Activated CD8-positive, alpha-beta memory T cell treated with anti-CD3 and anti-CD28 coated beads, Interleukin-2, amount 50 U/mL, for 4 hours (primary cell): ENCODE measurements at places on chromosomes 7 and 10.

- no peak for DNase-seq
Measured at GRCh38 chr10:88992921-88993524, 2.4 kb downstream of the FAS start.

DNA sequence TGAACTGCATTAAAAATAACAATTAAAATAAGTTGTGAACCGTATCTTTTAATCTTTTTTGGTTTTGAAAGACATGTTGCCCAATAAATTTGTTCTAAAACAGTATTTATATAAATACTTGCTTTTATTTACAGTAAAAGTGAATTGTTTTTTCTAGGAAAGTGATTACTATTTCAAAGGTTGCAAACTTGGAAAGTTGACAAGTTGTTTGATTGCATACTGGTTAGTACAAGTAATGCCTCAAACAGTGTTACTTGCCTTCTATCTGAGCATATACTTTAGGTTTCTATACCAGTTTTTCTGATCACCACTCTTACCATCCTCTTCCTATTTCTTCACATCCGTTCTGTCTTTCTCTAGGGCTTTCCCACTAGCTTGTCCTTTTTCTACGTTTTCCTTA is 212.6 kb downstream of the FOXP2 start:
- DNase-seq: no peak

GRCh38 chr10:22737587-22737986 is 23.2 kb upstream of the PIP4K2A start:
- no peak for DNase-seq

- DNase-seq: no peak
Measured at GRCh38 chr10:47372726-47373125, 11.4 kb downstream of the ZNF488 start.

DNA sequence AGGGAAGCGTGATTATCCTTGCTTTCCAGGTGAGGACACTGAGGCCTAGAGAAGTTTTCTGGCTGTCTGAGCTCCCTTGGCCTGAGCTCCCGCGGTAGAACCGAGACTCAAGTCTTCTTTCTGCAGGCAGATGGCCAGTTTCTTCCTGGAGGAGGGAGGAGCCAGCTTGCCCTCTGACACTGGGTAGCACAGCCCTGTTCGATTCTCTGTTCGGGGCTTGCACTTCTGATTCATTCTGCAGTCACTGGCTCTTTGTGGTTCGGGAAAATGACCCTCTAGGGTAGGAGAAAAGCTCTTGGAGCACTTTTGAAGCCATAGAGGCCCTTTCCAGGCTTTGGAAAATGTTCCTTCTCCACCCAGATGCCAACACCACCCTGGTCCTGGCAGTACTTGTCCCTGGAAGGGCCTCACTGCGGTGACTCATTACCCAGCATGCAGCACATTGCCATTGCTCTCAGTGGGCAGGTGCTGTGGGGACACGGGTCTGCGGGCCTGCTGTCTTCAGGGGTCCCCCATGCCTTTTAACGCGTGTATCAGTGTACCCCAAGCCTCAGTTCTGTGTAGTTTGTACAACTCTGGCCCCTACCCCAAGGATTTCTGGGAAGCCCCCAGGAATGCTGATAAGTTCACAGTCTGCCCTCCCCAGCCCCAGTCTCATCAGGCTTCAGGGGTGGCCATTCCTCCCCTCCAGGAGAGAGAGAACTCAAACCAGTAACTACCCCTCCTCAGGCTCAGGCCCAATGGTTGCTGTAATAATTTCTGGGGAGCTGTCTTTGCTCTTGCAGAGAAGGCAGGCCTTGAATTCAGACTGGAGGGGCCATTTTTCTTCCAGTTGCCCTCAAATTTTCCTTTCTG is 11.9 kb downstream of the CHST3 start:
- no peak for DNase-seq

DNA sequence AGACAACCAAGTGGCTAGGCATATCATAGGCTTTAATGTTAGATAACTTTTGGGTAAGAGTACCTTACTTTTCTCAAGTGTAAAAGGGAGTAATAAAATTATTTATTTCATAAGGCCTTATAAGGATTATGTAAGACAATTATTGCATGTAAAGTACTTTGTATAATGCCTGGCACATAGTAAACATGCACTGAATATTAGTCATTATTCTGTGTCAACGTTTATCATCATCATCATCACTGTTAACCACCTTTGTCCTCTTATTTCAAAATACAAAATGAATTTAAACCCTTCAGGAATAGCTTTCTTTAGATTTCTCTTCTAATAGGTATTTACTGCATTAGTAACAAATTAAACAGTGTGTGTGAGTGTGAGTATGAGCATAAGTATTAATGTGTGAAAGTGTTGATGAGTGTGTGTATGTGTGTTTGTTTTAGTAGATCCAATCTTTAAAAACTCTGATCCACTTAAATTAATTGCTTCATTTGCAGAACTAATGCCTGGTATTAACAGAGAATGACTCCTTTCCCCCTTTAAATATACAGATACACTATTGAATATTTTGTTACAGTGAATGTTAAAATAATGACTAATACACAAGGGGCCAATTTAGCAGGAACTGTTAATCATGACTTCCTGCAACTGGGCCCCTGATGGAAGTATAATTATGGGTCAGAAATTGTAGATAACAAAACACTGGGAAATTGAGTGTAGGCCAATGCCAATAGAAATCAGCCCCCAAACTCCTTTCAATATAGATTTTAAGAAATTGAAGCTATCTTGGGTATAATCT is 213.3 kb upstream of the FZD8 start:
- DNase-seq: no peak

DNA sequence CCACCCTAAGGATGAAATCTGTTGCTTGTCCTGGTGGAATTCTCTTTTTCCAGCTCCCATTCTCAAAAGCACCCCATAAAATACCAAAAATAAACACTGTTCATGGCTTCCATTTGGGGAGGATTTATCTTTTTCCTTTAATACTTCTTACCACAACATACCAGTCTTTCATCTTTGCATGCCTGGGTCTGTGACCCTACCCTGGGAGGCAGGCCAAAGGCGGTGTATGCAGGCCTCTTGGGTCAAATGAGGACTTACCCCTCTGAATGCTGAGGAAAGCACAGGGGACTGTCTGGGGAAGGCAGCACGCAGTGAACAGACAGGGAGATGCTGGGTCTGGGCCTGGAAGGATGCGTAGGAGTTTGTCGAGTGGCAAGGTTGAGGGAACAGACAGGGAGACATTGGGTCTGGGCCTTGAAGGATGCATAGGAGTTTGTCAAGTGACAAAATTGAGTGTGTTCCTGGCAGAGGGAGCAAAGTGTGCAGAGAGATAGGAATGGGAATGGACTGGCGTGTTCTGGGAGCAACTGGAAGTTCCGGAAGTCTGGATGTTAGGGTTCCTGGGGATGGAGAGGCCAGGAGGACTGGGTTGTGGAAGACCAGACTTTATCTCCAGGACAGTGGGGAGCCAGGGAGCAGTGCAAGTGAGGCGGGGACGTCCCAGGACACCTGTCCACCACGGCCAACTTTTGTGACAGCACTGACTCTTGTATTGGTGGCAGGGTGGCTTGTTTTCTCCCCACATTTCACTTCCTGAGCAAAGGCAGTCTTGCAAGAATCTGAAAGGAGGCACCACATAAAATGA is 40.8 kb downstream of the MYL10 start:
- no peak for DNase-seq

DNA sequence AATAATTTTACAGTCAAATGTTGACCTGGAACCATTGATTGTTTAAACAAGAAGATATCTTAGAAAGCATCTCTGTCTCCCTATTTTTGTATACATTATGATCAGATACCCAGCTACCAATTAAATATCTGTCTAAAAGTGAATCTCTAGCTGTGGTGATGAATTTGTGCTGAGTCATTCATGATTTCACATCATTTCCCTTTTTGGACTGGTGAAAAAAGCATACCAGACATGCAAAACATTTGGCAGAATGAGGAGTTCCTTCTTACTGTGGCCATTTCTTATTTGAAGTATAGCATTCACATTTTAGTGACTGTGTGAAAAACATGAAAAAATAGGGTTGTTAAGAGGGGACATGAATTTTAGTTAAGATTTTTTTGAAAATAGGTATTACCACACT is 98.0 kb upstream of the GATA3 start:
- no peak for DNase-seq

GRCh38 chr10:97798958-97799610 is 27.3 kb upstream of the SFRP5 start:
- no peak for DNase-seq

GRCh38 chr7:20730611-20731010 is 56.1 kb downstream of the SP8 start:
- DNase-seq: no peak

DNA sequence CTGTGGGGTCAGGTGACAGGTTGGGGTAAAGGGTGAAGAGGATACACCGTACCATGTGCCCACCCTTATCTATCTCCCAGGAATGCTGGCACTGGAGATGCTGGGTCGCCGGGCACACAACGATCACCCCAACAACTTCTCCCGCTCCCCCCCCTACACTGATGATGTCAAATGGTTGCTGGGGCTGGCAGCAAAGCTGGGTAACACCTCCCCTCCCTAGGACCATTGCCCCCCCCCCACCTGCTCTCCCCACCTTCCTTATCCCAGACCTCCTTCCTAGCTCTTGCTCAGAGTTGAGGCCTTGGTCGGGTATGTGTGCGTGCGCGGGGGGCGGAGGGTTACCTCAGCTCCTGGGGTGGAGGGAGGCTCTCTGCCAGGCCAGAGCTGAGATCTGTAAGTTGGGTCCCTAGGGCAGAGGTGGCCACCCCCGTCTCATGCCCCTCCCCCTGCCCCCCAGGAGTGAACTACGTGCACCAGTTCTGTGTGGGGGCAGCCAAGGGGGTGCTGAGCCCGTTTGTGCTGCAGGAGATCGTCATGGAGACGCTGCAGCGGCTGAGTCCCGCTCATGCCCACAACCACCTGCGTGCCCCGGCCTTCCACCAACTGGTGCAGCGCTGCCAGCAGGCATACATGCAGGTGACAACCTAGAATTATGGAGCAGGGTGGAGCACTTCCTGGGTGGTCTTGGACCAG is 10.7 kb downstream of the NDST2 start:
- no peak for DNase-seq

- DNase-seq: peak; percentile 76
Measured at GRCh38 chr7:2670720-2671391, 17.1 kb upstream of the AMZ1 start.

DNA sequence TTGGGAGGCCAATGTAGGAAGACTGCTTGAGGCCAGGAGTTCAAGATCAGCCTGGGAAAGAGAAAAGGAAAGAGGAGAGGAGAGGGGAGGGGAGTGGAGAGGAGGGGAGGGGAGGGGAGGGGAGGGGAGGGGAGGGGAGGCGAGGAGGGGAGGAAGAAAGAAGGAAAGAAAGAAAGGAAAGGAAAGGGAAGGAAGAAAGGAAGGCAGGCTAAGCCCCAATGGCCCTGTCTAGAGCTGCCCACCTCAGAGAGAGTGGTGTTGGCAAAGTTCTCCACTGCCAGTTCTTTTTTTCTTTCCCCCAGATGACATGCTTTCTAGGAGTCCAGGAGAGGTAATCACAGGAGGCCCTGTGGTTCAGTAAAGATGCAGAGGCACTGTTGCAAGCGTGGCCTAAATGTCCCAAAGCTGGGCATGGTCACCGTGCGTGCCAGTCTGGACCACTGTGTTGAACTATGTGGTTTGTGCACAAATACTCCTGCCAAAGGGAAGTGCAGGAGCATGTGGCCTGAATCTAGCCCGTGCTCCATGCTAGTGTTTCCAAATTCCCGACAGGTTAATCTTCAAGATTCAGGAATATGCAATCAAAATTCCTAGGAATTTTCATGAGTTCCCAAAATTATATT is 39.7 kb downstream of the ODAD2 start:
- no peak for DNase-seq

DNA sequence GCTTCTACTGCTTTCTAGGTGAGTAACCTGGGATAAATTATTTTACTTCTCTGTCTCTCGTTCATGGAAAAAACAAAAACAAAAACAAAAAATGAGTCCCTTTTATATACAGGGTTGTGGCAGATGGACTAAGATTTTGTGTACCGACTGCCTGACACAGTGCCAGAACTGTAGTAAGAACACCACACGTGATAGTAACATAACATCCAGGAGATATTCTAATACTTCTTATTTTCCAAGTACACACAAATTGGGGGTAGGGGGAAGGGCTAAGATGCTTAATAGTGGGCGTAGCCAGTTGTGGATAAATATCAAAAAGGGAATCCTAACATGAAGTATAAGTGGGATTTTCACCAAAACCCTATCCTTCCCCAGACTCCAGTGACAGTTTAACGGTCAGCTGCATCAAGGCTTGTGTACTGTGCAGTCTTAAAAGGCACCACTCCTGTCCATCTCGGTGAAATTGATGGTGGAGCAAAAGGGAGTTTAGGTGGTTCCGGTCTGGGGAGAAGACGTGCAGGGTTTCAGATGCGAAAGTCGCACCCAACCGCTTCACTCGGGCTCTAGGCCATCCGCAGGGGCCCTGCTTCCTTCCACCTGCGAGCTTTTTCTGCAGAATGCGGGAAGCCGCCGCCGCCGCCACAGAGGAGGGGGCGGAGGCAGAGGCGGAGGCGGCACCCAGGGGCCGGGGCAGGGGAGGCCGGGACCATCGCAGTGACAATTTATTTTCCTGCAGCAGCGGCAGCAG is at the start of gene STAMBPL1:
Gene STAMBPL1 (plus strand): TSS at position 712 of the 748 bp plus-strand sequence. CDS start 21,464 bp downstream, outside the sequence.
- DNase-seq: peak; percentile 70

DNA sequence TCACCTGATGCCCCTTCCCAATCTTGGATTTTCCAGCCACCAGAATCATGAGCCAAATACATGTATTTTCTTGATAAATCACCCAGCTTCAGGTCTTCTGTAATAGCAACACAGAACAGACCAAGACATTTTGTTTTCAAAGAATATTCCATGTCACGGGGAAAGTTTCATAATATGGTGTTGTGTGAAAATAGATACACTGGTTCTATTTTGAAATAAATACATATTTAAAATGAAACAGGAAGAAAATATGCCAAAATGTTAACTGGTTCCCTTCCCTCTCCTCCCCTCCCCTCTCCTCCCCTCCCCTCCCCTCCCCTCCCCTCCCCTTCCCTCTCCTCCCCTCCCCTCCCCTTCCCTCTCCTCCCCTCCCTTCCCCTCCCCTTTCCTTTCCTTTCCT is 30.3 kb upstream of the CAMK1D start:
- no peak for DNase-seq

DNA sequence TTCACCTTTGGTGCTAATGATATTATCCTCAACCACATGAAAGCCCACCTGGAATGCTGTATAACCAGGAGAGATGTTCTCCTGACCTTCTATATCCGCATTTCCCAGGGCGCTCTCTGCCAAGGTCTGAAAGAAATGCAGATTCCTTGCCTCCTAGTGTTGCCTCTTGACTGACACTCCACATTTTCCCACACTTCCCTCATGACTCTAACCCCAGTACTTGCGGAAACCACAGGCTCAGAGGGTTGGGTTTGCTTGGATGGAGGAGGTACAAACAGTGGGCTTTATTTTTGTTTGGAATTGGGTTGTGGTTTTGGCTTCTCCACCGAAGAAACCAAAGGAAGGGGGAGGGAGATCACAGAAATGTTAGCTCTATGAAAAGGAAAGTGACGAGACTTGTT is 222.9 kb upstream of the CELF2 start:
- no peak for DNase-seq
